Right renal cortex interstitium (tissue), 3 donors: ENCODE measurements at places on chromosomes 12 and 14. TPM values are rescaled to one million over a fixed set of nuclear protein-coding genes. Genes with fewer than 3 reads are reported as not detected.

GRCh38 chr12:132324841-132325732 is 4.3 kb downstream of the GALNT9 start:
- DNase-seq: no peak

The ESPL1 gene
- 9.4 TPM for polyA plus RNA-seq

DNA sequence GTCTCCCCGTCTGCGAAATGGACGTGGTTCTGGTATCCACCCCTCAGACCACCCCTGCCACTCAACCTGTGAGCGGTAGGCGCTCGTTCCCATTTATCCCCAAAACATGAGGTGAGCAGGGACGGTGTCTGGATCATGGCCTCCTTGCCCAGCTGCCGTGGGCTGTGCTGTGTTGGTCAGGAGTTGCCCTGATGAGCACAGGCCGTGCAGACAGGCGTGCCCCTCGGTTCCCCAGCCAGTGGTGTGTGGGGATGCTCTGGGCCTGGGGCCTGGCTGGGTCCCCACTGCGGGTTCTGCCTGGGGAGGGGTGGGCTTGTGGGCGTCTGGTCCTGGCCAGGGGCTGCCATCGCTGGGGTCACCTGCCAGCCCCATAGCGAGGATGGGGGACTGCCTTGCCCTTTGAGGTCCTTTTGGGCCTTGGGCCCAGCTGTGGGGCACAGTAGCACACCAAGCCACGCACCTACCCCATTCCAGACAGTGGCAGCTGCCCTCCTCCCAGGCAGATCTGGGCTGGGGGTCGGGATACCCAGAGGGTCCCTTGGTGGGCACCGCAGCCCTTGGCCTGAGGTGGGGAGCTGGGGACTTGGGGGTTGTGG is 11.3 kb upstream of the PUS1 start:
- DNase-seq: no peak

- DNase-seq: no peak
These were observed 144.2 kb upstream of the C14orf180 start for GRCh38 chr14:104435147-104436046.

The KCNK10 gene
- polyA plus RNA-seq: 0.16 TPM

- DNase-seq: no peak
These were observed 57.8 kb downstream of the LRP6 start for GRCh38 chr12:12209043-12209442.

DNA sequence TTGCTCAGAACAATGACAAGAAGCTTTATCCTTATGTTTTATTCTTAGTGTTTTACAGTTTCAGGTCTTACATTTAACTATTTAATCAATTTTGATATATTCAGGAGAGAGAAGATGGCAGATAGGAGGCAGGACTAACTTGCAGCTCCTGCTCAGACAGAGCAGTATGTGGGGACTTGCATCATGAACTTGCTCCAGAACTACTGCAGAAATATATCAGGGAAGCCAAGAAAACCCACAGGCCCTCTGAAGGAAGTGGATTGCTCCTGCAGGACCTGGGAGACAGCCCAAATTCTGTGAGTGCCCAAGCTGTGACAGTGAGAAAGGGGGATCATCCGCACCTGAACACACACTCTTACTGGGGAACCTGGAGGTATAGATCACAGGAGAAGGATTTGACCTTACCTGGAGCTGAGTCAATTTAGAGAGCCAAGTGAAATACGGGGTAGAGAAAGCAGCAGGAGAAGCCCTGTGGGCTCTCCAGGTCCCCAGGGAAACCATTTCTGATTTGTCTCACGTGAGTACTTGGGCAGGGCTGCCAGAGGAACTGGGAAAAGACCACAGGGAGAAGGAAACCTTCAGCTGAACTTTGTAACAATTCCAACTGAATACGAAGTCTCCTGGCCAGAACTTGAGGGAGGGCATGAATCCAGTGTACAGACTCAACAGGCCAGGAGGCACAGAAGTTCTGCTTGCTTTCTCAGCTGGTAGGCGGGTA is 28.9 kb upstream of the TSPAN8 start:
- DNase-seq: no peak

DNA sequence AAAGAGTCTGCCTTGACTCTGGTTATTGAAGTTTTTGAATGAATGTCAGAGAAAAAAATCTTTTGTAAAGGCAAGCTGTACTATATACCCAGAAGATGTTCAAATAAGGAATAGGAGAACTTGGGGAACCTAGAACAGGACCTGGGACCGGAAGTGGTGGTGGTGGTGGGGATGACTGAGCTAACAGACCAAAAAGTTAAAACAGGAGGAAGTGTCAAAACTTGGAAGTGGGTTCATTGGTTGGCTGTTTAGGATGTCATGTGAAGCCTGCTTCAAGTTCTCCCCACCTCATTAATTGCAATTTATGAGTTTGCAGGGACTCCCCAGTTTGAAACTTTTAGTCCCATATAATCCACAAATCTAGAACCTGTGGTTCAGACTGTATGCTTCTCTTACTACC is 26.2 kb downstream of the PLXNC1 start:
- no peak for DNase-seq

DNA sequence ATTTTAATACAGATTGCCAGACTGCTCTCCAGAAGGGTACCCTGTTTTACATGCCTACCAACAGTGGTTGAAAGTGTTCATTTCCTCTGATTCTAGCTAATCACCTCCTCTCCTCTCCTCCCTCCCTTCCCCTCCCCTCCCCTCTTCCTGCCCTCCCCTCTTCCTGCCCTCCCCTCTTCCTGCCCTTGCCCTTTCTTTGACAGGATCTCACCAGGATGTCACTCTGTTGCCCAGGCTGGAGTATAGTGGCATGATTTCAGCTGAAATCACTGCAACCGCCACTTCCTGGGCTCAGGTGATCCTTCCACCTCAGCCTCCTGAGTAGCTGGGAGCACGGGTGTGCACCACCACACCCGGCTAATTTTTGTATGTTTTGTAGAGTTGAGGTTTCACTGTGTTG is 24.7 kb downstream of the APAF1 start:
- no peak for DNase-seq

The KLHL33 gene
- polyA plus RNA-seq: 0.35 TPM

The AMHR2 gene
- polyA plus RNA-seq: 0.13 TPM

GRCh38 chr12:39975374-39975918 is 130.4 kb downstream of the SLC2A13 start:
- DNase-seq: no peak

- no peak for DNase-seq
These were observed 88.9 kb downstream of the ESRRB start for GRCh38 chr14:76464856-76465255.

GRCh38 chr12:78226763-78227162 is 396.1 kb downstream of the NAV3 start:
- DNase-seq: no peak

The CBLN3 gene
- polyA plus RNA-seq: 2.2 TPM

GRCh38 chr12:118259079-118259478 is 113.6 kb downstream of the TAOK3 start:
- DNase-seq: no peak

GRCh38 chr12:47843226-47843980 is 23.7 kb upstream of the HDAC7 start:
- DNase-seq: no peak

- DNase-seq: no peak
These were observed 35.2 kb upstream of the FOXG1 start for GRCh38 chr14:28731358-28731757.

GRCh38 chr12:10661338-10661737 is 12.5 kb downstream of the STYK1 start:
- DNase-seq: no peak

The FERMT2 gene
- 185 TPM for polyA plus RNA-seq
